ENCODE measurements at places on chromosomes 6 and 20. TPM values are rescaled to one million over a fixed set of nuclear protein-coding genes. Genes with fewer than 3 reads are reported as not detected.

DNA sequence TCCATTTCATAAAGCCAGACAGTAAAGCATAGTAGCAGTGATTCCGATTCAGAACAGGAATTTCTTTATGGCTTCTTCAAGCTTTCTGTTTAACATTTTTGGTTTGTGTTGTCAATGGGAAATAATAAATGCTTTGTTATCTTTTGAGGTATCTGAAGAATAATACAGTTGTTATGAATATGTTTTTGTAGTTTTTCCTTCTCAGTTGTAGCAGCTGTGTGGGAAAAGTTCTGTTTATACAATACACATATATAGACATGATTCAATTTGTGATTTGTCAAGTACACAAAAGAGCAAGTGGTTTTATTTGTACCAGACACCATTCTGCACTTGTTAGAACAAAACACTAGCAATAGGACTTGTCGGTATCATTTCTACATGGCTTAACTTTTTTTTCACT lies 96.6 kb downstream of the CDYL start:
- H3K4me3 ChIP-seq = no peak overlapping the region
- no peak overlapping the region for H3K27ac ChIP-seq
- H3K4me1 ChIP-seq = peaks cover 7% of the 10 kb centered on the region
- DNase-seq = no peak

Gene HLA-G
- not detected for total RNA-seq

- H3K4me1 ChIP-seq = peaks cover 10% of the 10 kb centered on the region
- DNase-seq = no peak
- no peaks in the 10 kb centered on the region for H3K27me3 ChIP-seq
These were observed 15.4 kb downstream of the RPS6KA2 start for GRCh38 chr6:166611631-166612030.

DNA sequence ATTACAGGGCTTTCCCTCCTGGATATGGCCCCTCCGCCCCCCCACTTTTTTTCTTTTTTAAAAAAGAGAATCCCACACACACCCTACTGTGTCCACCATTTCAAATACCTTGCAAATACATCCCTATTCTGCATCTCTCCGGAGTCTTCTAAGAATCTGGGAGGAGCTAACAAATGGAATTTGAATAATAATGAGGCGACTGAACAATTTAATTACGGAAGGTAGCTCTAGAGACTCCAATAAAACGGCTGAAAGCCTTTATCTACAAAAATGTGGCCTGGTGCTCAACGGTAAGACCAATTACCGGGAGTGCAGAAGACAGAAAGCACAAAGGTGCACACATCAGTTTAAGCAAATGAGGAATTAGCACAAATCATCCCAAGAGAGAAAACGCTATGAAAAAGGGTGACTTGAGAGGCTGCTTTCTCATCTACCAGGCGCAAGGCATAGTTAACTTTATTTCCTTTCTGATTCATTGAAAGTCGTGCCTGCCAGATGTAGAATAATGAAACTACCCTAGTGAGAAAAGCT lies 1.8 kb downstream of the RRAGD start:
- DNase-seq = peak; percentile 86
- H3K4me3 ChIP-seq = no peak overlapping the region
- H3K27me3 ChIP-seq = peaks cover 60% of the 10 kb centered on the region
- H3K36me3 ChIP-seq = no peaks in the 10 kb centered on the region

Gene BANF2
- total RNA-seq = not detected

DNA sequence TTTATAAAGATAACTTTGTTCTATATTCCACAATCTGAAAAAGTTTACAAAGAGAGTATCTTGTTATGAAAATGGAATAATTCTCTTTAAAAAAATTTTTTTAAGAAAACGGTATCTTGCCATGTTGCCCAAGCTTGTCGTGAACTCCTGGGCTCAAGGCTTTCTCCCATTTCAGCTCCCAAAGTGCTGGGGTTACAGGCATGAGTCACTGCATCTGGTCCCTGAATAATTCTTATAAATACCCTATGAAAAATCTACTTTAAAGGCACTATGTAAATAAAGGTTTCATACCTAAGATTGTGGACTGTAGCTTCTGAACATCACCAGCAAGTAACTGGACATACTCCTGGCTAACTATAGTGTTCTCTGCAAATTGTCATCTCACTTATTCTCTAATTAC lies 60.3 kb downstream of the SAMD3 start:
- H3K4me3 ChIP-seq = no peak overlapping the region
- H3K4me1 ChIP-seq = no peaks in the 10 kb centered on the region
- H3K36me3 ChIP-seq = no peaks in the 10 kb centered on the region
- no peak overlapping the region for H3K27ac ChIP-seq
- DNase-seq = no peak

Gene PRSS16
- not detected for total RNA-seq

DNA sequence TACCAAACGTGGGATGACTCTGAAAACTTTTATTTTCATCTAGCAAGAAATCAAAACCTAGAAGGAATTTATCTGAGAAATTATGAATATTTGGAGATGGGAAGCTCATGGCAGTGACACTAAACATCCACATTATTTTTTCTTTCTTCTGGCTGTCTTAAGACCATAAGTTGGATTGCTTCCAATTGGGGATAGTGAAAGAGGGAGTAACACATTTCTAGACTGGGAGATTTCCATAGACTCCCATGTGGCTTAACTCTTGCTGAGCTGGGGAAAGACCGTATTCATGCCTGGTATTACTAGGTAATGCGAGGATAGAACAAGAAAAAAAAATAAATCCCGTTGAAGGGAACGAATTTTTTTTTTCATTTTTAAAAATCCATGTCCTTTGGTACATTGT lies 120.0 kb downstream of the UTRN start:
- H3K4me3 ChIP-seq = no peak overlapping the region
- peak; percentile 32 for DNase-seq
- no peaks in the 10 kb centered on the region for H3K27me3 ChIP-seq
- H3K4me1 ChIP-seq = peaks cover 10% of the 10 kb centered on the region
- H3K27ac ChIP-seq = no peak overlapping the region
- H3K36me3 ChIP-seq = no peaks in the 10 kb centered on the region

All from osteoblast (primary cell).